NCI-H510A (cell line): ENCODE measurements at places on chromosomes 6 and 20.

DNA sequence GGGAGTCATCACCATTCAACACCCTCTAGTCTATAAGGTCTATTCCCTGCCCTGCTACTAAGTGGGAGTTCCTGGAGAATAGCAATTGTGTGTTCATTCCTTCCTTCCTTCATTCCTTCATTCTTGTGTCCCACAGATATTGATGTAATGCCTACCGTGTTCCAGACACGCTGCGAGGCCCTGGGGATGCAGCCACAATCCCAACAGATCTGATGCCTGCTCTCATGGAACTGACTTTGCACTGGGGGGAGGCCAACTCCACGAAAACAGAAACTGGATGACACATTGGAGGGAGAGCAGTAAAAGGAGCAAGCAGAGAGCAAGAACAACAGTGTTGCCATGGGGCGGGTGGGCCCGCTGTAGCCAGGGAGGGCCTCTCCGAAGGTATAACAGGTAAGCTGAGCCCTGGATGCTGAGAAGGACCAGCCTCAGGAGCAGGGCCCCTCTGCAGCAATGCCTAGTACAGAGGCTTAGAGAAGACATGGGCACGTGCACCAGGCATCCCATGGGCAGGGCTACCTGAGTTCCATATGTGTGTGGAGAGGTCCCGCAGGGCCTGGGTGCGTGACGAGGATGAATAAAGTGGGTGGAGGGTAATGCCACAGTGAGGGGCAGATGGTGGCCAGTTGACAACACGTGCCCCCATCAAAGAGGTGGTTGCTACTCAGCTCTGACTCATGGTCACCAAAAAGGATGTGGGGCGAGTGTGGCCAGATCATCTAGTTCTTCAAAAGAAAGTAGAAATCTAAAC is 173.9 kb downstream of the NFATC2 start:
- DNase-seq, result no peak

DNA sequence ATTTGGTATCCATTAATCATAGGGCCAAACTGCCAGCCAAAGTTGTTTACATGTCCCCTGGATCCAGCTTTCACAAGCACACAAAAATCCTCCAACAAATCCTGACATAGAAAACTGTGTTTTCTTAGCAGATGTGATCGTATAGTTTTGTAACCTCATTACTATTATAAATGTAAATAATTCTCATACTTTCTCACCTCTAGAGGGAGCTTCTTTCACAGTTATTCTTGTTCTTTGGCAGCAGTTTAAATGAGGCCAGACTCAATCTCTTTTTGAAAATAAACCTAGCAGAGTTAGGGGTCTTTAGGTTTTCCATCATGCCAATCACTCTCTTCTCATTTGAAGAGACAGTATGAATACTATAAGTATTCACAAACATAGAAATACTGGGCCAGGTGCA is 17.0 kb upstream of the ZNF318 start:
- DNase-seq, result no peak

DNA sequence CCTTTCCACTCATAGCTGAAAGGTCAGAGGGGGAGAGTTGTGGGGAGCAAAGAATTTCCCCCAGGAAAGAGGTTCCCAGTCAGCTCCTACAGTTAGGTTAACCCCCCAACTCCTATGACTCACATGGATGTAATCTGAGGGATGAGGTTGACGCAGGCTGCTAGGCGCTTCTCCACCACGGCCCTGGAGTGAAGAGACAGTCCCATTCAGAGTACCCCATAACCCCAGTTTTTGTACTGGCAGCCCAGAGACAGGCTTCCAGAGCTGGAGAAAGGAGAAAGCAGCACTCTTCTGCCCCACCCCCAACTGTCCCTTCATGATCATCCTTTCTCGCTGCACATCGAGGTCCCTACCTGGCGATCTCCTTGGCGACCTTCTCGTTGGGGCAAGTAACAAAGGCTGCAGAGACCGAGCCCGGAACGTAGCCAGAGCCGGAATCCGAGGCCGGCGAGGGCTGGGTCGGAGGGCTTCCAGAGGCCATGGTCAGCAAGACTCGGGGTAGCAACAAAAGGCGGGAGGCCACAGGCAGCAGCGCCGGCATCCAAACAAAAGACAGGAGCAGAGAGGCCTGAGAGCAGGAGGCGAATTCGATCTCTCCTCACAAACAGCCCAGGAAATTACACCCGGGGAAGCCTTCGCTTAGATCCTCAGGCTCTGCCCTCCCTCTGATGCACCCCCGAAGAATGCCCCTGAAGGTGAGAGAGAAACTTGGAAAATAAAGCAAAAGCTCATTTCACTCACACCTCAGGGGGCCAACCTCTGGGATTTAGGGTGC is 592 bp downstream of the CUTA start:
- no peak for DNase-seq

- no peak for DNase-seq
Observed at GRCh38 chr6:36840432-36841403, 1.5 kb upstream of the CPNE5 start.

- DNase-seq, result no peak
Observed at GRCh38 chr6:31908791-31909190, 6.9 kb upstream of the ZBTB12 start.
